ENCODE measurements at places on chromosomes 6 and 20.

- no peak for DNase-seq
These were observed 8.5 kb upstream of the EDN3 start for GRCh38 chr20:59291740-59292383.

DNA sequence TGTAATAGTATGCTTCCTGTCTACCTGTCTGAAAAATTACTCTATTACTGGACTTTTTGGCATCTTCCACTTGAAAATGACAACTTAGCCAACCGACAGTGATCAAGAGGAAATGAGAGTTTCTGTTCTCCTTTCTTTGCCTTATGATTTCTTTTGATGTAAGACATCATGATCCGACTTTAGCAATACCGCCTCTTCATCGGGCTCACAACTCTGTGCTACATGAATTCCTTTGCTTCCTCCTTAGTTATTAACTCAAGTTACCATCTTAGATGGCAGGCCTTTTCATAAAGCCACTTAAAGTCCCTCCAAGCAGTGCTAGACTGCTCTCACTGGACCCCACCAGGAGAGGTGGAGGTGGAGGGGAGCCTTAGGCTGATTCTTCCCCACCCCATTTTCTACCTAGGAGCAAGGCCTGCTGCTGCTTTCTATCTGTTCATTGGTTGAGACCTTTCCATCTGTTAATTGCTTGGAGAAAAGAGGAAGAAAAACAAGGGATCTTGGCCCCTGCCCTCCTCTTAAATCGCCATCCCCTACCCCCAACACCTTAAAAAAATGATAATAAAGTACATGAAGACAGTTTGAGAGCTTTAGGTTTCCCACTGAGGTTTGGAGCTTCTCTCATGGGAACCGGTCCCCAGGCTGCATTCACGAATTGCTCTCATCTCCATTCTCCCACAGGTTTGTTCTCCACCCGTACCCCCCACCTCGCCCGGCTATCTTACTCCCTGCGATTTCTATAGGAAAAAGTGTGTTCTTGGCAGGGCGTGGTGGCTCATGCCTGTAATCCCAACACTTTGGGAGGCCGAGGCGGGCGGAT, 21.6 kb upstream of the MCM3 start:
- DNase-seq = no peak

DNA sequence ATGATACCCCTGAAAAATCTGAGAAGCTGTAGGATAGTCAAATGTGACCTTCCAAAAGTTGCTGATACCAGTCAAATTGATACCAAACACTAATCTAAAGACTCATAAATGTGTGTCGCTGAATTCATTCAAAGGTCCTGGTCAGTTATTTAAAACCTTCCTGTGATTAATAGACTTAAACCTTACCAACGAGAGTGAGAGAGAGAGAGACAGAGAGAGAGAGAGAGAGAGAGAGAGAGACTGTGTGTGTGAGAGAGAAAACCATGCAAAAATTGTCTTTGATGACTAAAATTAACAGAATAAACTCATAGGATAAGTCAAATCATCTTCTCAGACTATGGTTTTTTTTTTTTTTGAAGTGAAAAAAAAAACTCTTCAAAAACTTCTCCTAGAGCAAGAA, 370.9 kb upstream of the HS3ST5 start:
- no peak for DNase-seq

GRCh38 chr20:62220666-62221568, 839 bp upstream of the HRH3 start:
- no peak for DNase-seq

DNA sequence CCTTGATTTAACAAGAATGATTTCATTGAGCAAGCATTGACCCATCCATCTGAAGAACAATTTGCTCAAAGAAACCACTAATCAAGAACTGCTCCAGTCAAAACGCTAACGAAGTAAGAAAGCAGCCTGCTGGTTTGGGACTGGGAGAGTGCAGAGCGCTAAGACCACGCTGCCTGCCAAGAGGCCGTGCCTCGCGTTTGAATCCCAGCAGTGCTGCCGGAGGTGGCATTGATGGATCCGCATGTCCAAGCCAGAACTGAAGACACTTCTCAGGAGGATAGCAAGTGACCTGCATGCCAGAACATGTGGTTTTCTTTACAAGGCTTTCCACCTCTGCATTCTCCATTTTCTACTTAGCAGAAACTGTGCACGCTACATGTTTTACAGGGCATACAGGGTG, 105.2 kb upstream of the FOXC1 start:
- no peak for DNase-seq

- no peak for DNase-seq
These were observed 255.0 kb downstream of the ESR1 start for GRCh38 chr6:152062476-152062875.

All from AML-193 (cell line).